MM.1S (cell line): ENCODE measurements at places on chromosomes 4 and X.

- no peak overlapping the region for H3K4me3 ChIP-seq
- DNase-seq = peak; percentile 28
- H3K36me3 ChIP-seq = no peaks in the 10 kb centered on the region
- peaks cover 8% of the 10 kb centered on the region for H3K27me3 ChIP-seq
- H3K27ac ChIP-seq = no peak overlapping the region
Measured at GRCh38 chrX:153582896-153583295, 16.0 kb downstream of the CCNQ start.

- no peak overlapping the region for H3K4me3 ChIP-seq
- no peaks in the 10 kb centered on the region for H3K27me3 ChIP-seq
- H3K36me3 ChIP-seq = no peaks in the 10 kb centered on the region
Measured at GRCh38 chr4:24856586-24856985, 56.3 kb downstream of the CCDC149 start.

GRCh38 chr4:83516042-83516772 is 19.7 kb upstream of the GPAT3 start:
- no peaks in the 10 kb centered on the region for H3K27me3 ChIP-seq
- DNase-seq = no peak
- no peak overlapping the region for H3K27ac ChIP-seq
- H3K36me3 ChIP-seq = no peaks in the 10 kb centered on the region

- DNase-seq = no peak
- no peaks in the 10 kb centered on the region for H3K36me3 ChIP-seq
- H3K4me1 ChIP-seq = no peaks in the 10 kb centered on the region
- no peak overlapping the region for H3K27ac ChIP-seq
- no peak overlapping the region for H3K4me3 ChIP-seq
Measured at GRCh38 chr4:95728145-95728544, 111.7 kb upstream of the PDHA2 start.
